Activated CD4-positive, alpha-beta T cell treated with anti-CD3 and anti-CD28 coated beads, Interleukin-10, Interleukin-2, amounts not matched to agents 100 ng/mL and 50 ng/mL, durations not matched to agents 16 hours and 8 hours (primary cell): ENCODE measurements at places on chromosomes 7 and 10.

DNA sequence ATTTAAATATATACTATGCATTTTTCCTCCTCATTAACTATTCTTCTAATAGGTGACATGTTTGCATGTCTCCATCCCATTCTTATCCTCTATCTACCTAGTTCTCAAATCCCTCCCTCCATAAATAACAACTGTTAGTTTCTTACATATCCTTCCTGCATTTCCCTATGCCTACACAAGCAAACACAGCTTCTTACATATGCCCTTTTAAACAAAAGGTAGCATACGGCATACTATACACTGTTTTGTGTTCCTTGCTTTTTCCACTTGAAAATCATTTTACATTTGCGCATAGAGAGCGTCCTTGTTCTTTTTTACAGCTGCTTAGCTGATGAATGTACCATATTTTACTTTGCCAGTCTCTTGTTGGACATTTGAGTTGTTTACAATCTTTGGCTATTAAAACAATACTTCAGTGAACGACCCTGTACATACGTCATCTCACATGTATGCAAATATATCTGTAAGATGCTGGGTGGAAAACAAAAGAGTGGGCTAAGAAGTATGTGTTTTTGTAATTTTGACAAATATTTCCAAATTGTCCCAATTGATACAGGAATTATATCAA lies 7.8 kb downstream of the GOT1 start:
- DNase-seq, result no peak

GRCh38 chr7:2120251-2120660 lies 112.5 kb downstream of the MAD1L1 start:
- peak; percentile 66 for DNase-seq

DNA sequence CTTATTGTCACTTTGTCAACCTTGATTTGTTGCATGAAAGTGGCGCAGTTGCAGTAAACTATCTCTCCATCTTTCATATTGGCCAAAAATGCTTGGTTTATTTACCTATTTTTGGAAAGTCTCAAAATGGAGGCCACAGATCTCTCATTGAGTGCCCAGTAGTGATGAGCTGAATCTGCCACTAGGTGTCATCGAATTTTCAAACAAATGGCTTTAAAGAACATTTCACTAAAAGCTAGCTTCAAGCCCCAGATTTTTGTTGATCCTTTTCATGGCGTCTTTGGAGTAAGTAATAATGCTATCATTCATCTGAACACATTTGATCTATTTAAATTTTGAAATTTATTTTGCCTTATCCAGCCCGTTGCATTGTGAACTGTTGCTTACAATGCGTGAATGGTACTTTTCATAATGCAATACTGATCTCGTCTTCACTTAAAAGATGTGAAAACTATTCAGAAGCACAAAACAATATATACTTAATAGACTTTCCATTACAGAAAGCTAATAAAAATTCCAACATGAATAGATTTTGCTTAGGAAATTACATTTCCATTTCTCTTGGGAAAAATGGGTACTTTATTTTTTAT lies 236.2 kb downstream of the DNAJB9 start:
- peak; percentile 14 for DNase-seq

DNA sequence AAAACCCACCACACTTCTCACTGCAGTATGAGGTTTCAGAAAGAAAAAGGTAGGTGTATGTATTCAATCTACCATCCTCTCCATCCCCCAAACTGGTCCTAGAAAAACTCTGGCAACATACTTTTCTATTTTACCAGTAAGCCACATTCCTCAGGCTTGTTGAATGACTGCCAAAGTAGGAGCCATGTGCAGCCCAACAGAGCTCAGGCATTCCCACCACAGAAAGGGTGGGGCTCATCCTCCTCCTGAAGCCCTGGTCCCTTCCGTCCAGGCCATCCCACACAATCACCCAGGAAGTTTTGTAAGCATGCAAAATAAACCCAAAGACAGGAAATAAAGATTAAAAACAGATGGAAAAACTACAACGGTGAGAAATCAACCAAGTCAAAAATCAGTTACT lies 57.2 kb downstream of the MAD1L1 start:
- no peak for DNase-seq

DNA sequence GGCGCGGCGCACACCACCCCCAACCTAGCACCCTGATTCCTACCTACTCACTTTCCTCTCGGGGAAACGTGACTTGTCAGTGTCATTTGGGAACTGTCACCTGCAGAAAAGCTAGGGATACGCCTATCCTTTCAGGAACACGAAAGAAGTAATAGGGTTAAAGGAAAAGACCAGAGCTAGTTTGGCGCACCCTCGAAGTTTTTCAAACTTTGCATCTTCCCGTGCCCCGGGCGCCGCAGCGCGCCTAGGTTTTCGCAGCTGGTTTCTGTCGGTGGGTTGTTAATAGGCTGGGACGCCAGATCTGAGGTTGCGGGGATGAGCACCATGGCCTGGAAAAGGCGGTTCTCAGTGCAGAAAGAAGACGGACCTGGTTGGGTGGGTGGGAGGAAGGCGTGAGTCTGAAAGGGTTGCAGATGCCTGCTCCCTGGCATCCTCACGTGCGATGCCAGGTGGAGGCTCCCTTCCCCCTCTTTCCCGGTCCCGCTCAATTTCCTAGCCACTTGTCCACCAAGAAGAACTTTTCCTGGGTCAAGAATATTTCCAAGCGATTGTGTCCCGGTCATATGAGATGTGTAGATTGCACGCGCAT lies 568 bp upstream of the MEOX2 start:
- DNase-seq, result no peak

DNA sequence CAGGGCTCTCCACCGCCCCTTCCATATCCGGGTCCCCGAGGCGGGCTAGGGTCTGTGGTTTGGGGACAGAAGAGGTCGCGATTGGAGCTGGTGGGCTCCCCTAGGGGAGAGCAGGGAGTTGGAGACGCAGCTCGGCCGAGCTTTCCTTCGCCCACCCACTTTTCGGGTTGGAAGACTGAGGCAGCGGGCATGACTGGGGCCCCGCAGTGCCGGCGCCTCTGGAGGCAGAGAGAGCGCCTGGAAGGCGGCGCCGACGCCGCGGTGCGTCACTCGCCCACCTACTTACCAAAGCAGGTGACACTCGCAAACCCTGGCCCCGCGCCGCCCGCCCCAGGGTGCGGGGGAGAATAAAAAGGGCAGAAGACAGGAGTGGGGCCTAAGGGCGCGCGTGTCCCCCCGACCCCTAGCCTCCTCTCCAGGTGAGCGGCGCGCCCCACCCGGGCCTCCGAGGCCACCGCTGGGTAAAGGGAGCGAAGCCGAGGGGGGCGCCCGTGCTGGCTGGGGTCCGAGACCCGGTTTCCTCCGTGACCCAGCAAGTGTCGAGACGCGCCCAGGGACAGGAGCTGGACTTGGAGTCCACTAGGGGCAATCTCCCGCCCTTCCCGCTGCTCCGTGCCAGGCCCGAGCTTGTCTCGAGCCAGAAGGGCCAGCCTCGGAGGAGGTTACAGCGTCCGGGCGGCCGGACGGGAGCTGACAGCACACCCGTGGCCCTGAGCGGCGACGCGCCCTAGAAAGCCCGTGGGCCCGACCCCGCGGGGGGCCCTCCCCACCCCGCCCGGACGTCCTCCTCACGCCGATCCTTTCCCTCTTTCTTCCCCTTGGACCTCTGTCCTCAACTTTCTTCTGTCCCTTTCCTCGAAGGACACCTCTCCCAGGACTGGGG lies 34.4 kb upstream of the GRID1 start:
- peak; percentile 56 for DNase-seq

- no peak for DNase-seq
Observed at GRCh38 chr10:88185830-88186229, 322.4 kb downstream of the PTEN start.

DNA sequence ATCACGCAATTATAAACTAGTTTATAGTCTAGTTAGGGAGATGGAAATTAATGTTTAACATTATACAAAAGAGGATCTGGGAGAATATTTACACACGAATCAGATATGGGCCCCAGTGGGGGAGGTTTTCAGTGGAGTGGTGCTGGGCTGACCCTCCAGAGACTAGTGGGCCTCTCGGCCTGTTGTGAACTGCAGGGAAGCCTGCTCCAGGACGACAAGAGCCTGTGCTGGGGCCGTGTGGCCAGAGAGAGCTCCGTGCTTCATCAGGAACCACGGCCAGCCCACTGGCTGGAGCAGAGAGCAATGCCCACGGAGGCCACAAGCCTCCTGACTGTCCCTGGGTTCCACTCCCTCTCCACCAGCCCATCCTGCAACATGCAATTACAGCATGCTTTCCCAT lies 11.3 kb upstream of the ESYT2 start:
- no peak for DNase-seq

GRCh38 chr7:155648752-155649339 lies 4.4 kb downstream of the RBM33 start:
- no peak for DNase-seq

DNA sequence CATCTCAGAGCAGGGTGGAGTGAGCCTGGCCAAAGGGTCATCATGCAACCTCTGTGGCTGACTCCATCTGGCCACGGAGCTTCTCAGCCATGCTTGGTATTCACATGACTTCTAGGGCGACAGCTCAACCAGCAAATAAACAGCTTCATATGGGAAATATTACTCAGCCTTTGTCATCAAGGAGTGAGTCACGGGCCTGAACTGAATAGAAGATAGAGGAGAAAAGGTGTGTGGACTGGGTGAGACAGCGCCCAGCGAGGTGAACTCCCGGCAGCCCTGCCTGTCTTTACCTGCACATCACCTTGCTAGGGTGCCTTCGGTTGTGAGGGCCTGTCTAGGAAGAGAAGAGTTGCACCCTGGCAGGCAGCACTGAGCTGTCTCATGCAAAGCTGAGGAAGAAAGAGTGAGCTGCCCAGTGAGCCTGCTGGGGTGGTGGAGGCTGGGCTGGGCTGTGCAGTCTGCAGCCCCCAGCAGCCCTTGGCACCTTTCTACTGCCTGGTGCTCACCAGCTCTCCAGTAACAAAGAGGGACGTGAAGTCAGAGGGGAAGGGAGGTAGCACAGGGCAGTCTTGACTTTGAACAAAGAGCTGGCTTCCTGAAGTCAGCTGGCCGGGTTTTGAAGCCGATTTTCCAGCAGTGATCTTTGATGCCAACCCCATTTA lies 114.2 kb downstream of the EGFR start:
- DNase-seq, result peak; percentile 86

DNA sequence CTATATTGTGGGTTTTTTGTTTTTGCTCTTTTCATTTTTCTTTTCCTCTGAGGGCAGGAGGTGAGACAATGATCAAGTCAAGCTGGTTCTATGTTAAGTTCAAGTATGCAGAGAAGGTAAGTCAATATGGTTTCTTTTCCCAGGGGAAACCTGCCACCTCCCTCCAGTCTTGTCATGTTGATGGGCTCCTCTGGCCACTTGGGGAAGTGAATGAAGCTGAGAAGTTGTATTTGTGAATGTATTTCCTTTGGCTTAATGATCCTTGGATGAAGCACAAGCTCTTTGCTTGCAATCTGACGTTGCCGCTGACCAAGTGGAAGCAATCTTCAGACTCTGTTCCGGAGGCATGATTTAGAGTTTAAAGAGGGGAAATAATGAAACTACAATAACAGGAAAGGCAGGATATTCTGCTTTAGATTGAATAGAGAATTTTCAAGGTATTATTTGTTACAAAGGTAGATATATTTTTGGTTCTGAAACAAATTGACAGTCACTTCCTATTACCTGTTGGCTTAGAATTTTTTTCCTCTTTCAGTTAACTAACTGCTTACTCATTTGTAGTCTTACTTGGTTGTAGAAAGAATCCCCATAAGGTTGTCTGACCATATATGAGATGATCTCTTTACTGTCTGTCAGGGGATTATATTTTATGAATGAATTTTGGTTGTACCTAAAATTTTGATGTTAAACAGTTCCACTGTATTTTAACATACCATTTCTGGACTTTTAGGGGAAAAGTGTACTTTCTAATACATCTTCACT lies 369.6 kb downstream of the AUTS2 start:
- DNase-seq, result no peak

GRCh38 chr7:111388912-111389311 lies 173.4 kb downstream of the IMMP2L start:
- DNase-seq, result no peak

- peak; percentile 92 for DNase-seq
Observed at GRCh38 chr10:69088801-69089501, 1.0 kb downstream of the SRGN start.

- DNase-seq, result no peak
Observed at GRCh38 chr10:111990734-111991133, 192.8 kb downstream of the GPAM start.

GRCh38 chr10:78952686-78953085 lies 116.1 kb upstream of the ZMIZ1 start:
- DNase-seq, result no peak

GRCh38 chr10:129659508-129660268 lies 192.6 kb downstream of the MGMT start:
- DNase-seq, result no peak

GRCh38 chr7:76220185-76221057 lies 18.7 kb downstream of the SRRM3 start:
- no peak for DNase-seq

DNA sequence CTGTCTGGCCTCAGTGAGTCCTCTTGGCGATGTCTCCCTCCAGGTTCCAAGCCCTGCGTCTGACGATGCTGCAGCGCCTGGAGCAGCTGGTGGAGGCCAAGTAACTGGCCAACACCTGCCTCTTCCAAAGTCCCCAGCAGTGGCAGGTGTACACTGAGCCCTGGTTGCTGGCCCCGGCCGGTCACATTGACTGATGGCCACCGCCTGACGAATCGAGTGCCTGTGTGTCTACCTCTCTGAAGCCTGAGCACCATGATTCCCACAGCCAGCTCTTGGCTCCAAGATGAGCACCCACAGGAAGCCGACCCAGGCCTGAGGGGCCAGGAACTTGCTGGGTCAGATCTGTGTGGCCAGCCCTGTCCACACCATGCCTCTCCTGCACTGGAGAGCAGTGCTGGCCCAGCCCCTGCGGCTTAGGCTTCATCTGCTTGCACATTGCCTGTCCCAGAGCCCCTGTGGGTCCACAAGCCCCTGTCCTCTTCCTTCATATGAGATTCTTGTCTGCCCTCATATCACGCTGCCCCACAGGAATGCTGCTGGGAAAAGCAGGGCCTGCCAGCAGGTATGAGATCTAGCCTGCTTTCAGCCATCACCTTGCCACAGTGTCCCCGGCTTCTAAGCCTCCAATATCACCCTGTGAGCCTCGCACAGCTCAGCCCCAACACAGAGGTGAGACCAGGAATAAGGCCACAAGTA lies 7.3 kb upstream of the ZNF22 start:
- DNase-seq, result no peak

DNA sequence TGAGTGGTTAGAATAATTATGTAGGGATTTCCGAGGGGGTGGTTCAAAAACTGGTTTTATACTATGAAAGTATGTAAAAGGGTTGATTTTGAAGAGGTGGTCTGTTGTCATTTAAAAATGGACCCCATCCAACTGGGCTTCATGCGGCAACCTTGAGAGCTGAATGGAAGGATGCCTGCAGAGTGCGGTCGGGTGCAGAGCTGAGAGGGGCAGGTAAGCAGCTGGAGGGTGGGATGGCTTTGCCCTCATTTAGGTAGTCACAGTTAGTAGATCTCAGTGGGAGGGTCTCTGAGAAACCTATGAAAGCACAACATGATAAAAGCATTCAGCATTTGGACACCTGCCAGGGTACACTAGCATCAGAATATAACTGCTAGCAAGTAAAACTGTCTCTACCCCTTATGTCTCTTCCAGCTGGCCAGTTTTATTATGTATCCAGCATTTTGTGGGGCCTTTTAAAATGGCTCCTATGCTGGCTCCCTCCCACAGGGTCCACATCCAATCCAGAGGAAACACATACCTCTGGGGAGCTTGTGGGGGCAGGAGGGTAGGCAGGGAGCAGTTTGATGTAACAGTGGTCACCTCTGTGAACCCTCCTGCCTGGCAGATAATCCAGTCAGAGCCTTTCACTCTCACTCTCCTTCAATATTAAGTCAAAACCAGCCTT lies 75.9 kb upstream of the MAGI2 start:
- no peak for DNase-seq
